ENCODE measurements at places on chromosomes 5 and 9. TPM values are rescaled to one million over a fixed set of nuclear protein-coding genes. Genes with fewer than 3 reads are reported as not detected.

The LRRC8A gene
- 17.6 TPM for polyA plus RNA-seq

- DNase-seq, result no peak
These were observed 112.8 kb upstream of the SAP30L start for GRCh38 chr5:154333016-154333415.

DNA sequence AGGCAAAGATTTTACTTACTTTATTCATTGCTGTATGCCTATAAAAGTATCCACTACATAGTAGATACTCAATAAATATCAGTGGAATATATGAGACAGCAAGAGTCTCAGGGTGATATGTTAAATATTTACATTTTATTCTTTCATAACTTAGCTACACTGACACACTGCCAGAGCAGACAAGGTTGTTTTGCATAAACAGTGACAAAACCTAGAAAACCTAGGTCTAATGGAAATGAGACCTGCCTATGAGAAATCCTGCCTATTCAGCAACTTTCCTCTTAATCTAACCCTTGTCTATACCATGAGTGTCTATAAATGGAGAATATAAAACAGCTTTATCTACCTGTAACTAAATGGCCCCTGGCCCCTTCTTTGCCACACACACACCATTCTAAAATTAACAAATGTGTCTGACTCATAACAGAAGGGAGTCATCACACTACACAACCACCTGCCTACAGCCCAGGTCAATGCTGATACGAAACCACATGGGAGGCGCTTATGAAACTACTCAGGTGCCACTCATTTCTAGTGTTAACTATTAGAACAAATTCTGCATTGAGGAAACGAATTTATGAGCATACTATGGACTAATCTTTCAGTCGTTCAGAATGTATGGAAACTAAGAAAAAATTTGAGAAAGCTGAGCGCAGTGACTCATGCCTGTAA lies 60.3 kb downstream of the UBAP2 start:
- no peak for DNase-seq

GRCh38 chr9:20702570-20702969 lies 18.5 kb downstream of the FOCAD start:
- DNase-seq, result no peak

GRCh38 chr5:181039931-181040630 lies at the start of gene BTNL9:
BTNL9 (plus strand) TSS chr5:181040266; CDS start chr5:181045490, 5,224 bp downstream.
- no peak for DNase-seq

GRCh38 chr9:106286249-106286648 lies 576.7 kb upstream of the ZNF462 start:
- DNase-seq, result no peak

The HACD4 gene
- 2.1 TPM for polyA plus RNA-seq

GRCh38 chr5:108711898-108712297 lies 35.8 kb upstream of the FER start:
- no peak for DNase-seq

The PRUNE2 gene
- 13.3 TPM for polyA plus RNA-seq

GRCh38 chr5:82851471-82851870 lies 225.7 kb downstream of the TMEM167A start:
- DNase-seq, result no peak

DNA sequence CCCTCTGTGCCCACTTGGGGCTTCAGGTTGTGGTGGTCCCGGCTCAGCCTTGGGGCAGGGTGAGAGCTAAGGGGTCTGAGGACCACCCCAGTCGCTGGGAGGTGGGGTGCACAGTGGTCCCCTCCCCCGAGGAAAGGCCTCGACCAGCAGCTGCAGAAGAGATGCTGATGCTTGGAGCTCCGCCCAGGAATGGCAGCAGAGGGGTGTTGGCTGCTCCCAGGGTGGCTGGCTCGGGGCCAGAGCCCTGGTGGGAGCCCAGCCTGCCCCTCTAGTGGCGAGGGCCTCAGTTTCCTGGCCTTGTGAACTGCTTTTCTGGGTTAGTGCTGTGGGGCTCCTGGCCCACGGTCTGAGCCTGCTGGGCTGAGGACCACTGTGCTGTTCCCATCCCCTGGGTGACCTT lies 1.2 kb downstream of the DIPK1B start:
- DNase-seq, result no peak

GRCh38 chr9:81613002-81613812 lies 76.1 kb downstream of the TLE1 start:
- peak; percentile 91 for DNase-seq

The GRM6 gene
- 0.42 TPM for polyA plus RNA-seq

- DNase-seq, result no peak
These were observed 1398.3 kb upstream of the CDH6 start for GRCh38 chr5:29795096-29795652.

DNA sequence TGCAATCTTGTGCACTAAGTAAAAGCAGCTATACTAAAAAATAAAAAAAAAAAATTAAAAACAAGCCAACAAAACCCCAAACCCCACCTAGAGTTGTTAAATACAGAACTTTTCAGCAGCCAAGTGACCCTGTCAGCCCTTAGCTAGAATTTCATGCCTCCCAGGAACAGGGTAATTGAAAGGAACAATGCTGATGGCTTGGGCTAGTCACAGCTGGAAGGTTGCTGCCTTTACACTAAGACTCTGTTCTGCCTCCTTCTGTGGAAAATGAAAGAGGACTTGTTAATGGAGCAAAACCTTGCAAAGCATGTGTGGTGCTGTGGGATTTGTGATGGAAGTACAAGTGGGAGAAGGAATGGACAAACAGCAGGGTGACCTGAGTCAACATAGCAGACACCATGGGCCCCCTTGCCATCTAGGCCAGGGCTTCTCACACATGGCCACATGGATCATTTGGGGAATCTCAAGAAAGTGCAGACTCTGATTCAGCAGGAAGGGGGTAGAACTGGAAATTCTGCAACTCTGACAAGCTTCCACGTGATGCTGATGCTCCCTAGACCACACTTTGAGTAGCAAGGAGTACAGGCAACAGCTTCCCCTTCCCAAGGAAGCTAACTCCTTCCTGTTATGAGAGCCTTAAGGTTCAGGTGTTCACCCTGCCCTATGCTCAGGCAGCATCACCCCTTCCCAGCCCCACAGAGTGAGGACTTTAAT lies 14.9 kb upstream of the TMEM252 start:
- DNase-seq, result no peak

The PCDHGB7 gene
- polyA plus RNA-seq, result 8.7 TPM

DNA sequence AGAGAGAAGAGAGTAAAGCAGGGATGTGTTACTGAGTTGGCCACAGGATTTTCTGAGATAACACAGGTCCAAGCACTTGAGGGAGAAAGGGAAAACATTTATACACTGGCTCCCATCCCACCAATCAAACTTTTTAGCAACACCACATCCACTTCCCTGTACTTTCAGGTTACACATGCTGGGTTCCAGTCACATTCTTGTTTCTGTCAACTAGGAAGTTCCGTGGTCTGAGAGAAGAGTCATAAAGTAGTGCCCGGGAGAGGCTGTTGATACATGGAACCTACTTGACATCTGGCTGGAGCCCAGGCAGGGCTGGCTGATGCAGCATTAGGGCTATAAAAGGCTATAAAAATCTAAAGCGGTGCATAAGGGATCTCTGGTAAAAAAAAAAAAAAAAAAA lies 473.9 kb upstream of the COX7C start:
- DNase-seq, result no peak

DNA sequence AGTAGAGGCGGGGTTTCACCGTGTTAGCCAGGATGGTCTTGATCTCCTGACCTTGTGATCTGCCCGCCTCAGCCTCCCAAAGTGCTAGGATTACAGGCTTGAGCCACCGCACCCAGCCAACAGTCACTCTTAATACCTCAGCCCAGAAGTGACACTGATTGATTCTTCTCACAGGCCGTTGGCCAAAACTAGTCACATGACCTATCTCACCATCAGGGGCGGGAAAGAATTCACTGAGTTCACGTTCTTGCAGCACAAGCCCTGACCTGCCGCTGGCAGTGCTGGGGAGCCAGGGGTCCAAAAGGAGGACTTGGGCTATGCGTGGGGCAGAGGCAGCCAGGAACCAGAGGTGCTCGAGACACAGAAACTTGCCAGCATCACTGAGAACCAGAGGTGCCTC lies 55.0 kb upstream of the CPLX2 start:
- no peak for DNase-seq

The KCNV2 gene
- 0.15 TPM for polyA plus RNA-seq

- no peak for DNase-seq
These were observed 128.1 kb downstream of the MYO10 start for GRCh38 chr5:16808021-16808420.

- no peak for DNase-seq
These were observed 22.9 kb upstream of the PPIC start for GRCh38 chr5:123059455-123059854.

DNA sequence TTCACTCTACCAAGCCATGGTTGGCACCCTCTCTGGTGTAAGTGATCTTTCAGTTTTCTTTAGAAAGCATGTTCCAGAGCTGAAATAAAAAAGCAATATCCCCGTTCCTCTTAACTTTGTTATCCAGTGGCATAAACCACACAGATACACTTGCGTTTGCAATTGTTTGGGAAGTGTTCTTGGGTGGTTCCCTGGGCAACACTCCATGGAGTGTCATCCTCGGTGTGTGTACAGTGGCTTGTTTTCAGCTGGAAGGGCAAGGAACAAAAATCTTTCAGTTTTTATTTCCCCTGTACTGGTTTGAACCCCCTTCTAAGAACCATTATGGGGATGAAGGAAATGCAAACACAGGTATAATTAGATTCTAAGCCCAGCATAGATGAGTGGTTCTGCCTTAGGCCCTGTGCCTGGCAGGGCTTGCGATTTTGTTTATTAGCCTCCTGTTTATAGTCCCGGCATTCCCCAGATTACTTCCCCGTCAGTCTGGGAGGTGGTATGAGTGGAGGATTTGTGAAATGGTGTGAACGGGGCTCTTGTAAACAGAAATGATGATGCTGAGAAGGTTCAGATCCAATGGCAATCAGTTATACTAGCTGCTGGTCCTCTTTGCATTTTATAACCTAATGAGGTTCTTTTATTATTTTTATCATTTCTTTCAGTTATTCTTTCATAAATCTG lies 76.0 kb upstream of the CD180 start:
- no peak for DNase-seq

DNA sequence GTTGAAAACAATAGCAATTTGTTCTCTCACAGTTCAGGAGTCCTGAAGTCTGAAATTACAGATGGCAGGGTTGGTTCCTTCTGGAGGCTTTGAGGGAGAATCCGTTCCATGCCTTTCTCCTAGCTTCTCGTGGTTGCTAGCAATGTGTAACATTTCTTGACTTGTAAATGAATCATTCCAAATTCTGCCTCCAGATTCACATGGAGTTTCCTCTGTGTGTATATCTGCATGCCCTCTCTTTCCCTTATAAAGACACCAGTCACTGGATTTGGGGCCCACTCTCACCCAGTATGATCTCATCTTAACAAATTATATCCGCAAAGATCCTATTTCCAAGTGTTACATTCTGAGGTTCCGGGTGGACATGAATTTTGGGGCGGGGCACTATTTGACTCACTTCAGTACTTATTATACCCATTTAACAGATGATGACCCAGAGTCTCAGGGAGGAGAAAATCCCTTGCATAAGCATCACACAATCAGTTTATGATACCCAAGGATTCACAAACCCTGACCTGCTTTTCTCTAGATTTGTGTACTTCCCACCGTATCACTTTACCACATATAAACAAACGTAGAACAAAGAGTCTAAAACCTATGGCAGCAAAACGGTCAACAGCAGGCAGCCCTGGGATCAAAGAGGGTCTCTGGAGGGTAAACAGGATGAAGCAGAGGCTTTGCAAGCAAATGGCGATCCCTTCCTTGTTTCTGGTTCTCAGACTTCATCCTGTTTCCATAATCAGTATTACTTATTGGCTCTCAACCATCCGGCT lies 93.7 kb downstream of the C9orf152 start:
- no peak for DNase-seq

DNA sequence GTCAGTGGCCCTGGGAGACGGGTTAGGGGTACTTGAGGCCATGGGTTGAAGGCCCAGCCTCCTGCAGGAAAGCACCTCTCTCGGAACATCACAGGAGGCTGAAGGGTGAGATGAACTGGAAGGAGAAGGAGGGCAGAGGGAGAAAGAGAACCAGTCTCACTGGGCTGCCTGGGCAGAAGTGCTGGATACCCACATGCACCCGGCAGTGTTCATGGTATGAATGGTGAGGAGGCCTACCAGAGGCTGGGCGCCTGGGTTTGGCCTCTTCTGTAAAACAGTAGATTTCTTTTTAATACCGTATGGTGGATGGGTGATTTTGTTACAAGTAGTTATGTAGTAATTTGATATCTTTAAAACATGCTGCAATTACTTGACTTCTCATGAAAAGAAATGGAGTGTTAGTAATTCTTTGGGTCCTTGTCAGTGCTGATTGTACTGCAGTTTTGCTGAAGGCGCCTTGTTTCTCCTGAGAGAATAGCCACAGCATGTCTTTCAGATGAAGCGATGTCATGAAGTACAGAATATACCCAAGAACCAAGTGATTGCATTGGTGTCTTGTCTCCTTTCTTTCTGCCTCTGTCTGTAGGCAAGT lies 258.6 kb downstream of the FANCC start:
- no peak for DNase-seq

- DNase-seq, result no peak
These were observed 54.8 kb upstream of the ADAMTS2 start for GRCh38 chr5:179400020-179400419.

DNA sequence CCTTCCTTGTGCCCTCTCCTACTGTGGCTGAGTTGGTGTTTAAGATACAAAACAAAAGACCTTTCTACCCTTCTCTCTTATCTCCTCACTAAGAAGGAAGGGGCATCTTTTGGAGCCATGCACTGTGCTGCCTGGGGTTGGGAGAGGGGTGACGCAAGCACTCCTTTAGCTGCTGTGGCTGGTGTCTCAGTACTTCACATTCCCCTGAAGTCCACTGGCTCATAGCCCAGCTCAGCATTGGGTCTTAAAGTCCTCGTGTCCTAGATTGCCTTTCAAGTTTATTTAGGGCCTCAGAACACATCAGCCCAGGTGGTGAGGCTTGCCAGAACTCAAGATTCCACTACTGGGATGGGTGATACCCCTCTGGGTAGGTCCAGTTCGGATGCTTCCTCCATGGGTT lies 325.9 kb upstream of the CYLC2 start:
- no peak for DNase-seq

The S1PR3 gene
- 26.7 TPM for polyA plus RNA-seq

GRCh38 chr9:85528142-85528541 lies 213.6 kb downstream of the AGTPBP1 start:
- DNase-seq, result no peak

- DNase-seq, result peak; percentile 77
These were observed 434.7 kb downstream of the DTWD2 start for GRCh38 chr5:118553662-118554061.

- DNase-seq, result no peak
These were observed 566.0 kb upstream of the DMAC1 start for GRCh38 chr9:8365466-8366160.

GRCh38 chr5:137051161-137051560 lies 448.0 kb downstream of the SPOCK1 start:
- no peak for DNase-seq

DNA sequence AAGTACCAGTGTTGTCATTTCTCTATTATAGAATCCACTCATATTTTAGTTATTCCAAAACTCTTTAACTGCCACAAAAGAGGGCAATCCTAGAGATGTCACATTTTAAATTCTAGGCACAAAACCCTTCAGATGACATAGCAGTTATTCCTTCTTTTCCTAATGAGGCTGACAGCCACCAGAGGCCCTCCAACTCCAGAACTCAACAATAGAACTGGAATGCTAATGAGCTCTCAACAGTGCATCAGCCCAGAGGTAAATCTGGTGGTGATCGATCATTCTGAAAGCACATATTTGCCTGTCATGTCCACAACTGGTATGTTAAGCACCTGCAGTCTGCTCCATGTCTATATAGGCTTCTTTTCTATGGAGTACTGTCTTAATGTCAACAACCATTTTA lies 40.2 kb upstream of the RAB3C start:
- no peak for DNase-seq

- DNase-seq, result no peak
These were observed 18.8 kb upstream of the ENHO start for GRCh38 chr9:34541540-34541939.

GRCh38 chr5:123157791-123158581 lies 68.9 kb downstream of the PRDM6 start:
- peak; percentile 45 for DNase-seq

All from muscle of arm (tissue), 14 donors.